Left cardiac atrium (tissue), 4 donors: ENCODE measurements at places on chromosomes 1 and 21. TPM values are rescaled to one million over a fixed set of nuclear protein-coding genes. Genes with fewer than 3 reads are reported as not detected.

- peak; percentile 95 for DNase-seq
Observed at GRCh38 chr1:24720152-24720551, 25.1 kb upstream of the CLIC4 start.

- DNase-seq, result no peak
Observed at GRCh38 chr1:10639011-10639774, 157.3 kb downstream of the CASZ1 start.

- no peak for DNase-seq
Observed at GRCh38 chr1:202007805-202008489, 2.4 kb upstream of the ELF3 start.

KCNA3 gene
- total RNA-seq, result 2.7 TPM

- no peak for DNase-seq
Observed at GRCh38 chr1:229563701-229564100, 5.2 kb upstream of the ABCB10 start.

ASCL5 gene
- not detected for total RNA-seq

- no peak for DNase-seq
Observed at GRCh38 chr1:43419627-43420425, 30.1 kb downstream of the SZT2 start.

LCE5A gene
- not detected for total RNA-seq

RIMKLA gene
- 6.3 TPM for total RNA-seq

- no peak for DNase-seq
Observed at GRCh38 chr1:235138821-235139220, 10.2 kb upstream of the TOMM20 start.

- no peak for DNase-seq
Observed at GRCh38 chr1:159014851-159015250, 5.1 kb downstream of the IFI16 start.

DNA sequence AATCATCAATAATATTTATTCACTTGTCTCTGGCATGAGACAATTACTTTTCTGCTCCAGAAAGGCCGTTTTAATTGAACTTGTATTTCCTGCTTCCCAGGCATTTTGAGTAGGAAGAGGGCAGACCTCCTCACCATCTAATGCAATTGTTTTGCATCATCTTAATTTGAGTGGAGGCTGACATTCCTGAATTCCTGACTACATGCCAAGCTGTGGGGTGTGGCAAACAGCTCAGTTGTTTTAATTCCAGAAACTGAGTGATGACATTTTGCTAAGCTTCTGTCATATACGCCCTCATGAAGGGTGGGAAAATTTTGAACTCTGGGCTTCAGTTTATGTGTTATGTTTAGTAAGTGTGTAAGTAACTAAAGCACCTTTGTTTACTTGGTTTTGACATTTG is 125.4 kb upstream of the USP25 start:
- DNase-seq, result peak; percentile 24

GRCh38 chr1:37641059-37641458 is 6.4 kb upstream of the RSPO1 start:
- DNase-seq, result no peak

SLC9C2 gene
- total RNA-seq, result 0.71 TPM

TARDBP gene
- 119 TPM for total RNA-seq

- DNase-seq, result no peak
Observed at GRCh38 chr1:98054786-98055185, 134.0 kb upstream of the DPYD start.

GRCh38 chr1:8194481-8195227 is 123.3 kb upstream of the SLC45A1 start:
- DNase-seq, result no peak

GRCh38 chr1:190975827-190976226 is 498.2 kb upstream of the BRINP3 start:
- no peak for DNase-seq
